H9 (cell line): ENCODE measurements at places on chromosomes 3 and 15.
A peak's percentile ranks its signal among the peaks of the same experiment; 100 is the strongest.

DNA sequence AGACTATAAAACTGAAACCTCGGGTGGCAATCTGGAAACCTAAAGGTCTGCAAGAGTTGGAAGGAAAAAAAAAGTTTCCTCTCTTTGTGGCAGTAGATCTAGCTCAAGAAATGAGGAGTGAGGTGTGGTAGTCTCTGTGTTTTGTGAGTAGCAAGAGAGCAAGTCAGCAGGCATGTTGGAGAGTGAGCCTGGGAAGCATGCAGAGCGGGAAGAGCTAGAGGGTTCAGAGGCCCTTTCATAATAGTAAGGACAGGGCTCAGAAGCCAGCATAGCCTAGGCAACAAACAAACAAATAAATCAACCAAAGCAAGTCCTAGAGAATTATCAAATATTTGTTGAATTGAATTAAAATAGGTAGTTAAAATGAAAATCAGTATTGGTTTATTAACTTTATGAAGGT is 189.7 kb upstream of the CBLB start:
- no peak for DNase-seq

- no peak for DNase-seq
Measured at GRCh38 chr3:172877011-172877410, 126.5 kb downstream of the ECT2 start.

- DNase-seq: no peak
Measured at GRCh38 chr15:98144388-98144787, 183.9 kb downstream of the ARRDC4 start.

DNA sequence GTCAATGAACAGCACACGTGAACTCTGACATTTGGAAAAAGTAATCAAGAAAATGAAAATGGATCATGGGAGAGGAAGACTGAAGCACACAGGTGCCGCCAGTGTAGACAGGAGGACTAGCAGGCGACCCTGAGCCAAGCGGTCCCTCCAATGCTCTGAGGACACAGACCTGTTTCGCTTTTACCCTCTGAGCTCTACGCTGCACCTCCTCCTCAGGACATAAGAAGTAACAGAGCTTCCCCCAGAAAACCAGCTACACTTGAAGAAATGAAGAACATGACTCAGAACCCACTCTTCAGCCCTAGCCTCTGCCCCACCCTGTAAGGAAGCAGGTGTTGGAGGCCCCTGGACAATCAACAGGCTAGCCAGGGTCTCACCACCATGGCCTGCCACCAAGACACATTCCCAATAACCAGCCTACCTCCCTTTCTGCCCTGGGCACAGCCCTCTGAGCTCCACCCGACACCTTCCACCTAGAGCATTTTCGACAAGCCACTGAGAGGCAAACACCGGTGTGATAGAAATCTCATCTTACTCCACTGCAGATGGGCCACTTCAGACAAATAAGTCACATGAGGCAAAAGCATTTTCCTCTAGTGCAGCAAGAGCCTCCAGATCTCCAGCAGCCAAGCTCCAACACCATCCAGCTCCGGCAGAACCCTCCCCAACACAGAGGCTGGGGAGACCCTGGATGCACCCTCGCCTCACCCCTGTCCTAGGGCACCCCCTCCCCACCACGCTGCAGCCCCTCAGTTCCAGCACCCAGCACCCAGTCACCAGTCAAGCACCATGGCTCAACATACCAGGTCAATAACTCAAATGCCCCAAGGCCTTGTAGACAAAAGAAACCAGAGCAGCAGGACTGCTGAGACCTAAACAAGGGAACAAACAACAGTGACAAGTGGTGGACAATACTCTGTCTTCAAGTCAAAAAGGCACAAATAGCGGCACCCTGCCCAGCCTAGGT is 11.4 kb downstream of the FAM174B start:
- DNase-seq: no peak

GRCh38 chr3:28349469-28350000 is 911 bp upstream of the AZI2 start:
- DNase-seq: no peak

DNA sequence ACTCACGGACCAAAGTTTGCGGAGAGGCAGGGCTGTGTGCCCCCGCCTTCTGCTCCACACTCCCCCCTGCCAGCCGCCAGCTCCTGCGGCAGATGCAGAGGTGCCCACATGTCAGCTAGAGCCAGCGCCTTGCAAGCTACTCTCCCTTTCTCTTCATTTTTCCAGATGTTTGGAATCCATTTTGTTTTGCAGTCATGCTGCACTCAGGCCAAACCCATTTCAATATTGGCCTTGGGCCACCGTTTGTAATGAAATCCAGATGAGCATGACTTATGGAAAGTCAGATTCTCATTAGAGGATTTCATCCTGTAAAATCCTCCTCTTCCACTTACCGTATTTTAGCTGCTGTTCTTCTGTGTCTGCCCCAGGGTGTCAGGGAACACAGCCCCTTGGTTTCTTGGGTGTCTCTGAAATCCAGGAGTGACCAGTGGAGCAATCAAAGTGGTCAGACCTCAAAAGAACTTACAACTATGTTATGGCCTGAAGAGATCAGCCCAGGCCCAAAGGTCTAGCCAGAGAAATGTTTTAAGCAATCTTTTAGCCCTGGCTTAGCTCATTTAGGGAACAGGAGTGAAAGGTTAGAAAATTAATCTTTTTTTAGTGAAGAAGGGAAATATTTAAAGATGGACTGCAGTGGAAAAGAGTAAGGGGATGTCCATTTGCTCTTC is 65.8 kb downstream of the AAGAB start:
- no peak for DNase-seq

DNA sequence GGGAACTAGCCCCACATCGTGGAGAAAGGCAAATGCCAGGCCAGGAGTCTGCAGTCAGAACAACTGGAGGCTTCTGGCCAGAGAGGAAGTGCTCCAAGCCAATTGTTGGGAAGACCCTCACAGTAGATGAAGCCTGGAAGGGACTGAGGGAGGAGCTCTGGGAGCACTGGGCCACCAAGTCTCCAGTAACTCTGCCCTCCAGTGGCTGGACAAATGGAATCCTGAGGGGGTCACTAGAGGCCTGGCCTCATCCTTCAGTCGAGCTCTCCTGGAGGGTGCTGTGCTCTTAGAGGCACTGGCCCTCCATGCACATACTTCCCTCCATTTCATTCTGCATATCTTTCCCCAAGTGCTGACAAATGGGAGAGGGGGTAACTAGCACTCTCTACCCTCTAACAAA is 103.0 kb downstream of the MYLK start:
- DNase-seq: no peak

- no peak for DNase-seq
Measured at GRCh38 chr3:111936967-111937366, 41.9 kb upstream of the ABHD10 start.

DNA sequence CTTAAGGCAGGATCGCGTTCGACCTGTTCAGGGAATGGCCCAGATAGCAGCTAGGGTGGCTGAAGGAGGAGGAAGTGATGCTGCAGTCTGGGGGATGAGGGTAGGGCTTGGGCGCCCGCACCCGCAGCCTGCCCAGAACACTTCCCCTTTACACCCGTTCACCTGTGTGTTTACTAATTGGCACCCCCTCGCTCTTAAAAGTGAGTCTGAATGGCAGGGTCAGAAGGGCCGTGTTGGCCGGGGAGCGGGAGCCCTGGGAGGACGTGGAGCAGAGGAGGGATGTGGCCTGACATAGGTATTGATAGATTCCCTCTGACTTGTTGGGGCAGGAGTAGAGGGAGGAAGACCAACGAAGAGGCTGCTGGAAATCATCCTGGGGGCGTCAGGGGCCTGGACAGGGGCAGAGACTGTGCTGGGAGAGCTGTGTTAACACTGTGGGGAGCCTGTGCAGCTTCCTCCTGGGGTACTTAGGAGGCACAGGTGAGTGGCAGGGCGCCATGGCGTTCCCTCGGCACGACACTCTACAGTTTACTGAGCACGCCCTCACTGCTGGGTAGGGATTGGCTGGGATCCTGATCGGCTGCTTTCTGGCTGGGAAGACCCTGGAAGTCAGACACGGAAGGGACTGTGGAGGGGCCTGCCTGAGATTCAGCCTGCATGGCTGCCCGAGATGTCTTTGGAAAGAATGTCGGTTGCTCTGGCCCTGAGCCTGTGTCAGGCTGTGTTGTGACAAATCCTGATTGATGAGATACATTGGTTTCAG is 51.7 kb downstream of the SLC6A6 start:
- DNase-seq: no peak

- DNase-seq: no peak
Measured at GRCh38 chr3:157384491-157384890, 52.2 kb upstream of the PTX3 start.

GRCh38 chr15:85009435-85009834 is 27.8 kb downstream of the PDE8A start:
- DNase-seq: no peak

- peak; percentile 57 for DNase-seq
Measured at GRCh38 chr3:141845407-141846049, 30.9 kb upstream of the ATP1B3 start.

DNA sequence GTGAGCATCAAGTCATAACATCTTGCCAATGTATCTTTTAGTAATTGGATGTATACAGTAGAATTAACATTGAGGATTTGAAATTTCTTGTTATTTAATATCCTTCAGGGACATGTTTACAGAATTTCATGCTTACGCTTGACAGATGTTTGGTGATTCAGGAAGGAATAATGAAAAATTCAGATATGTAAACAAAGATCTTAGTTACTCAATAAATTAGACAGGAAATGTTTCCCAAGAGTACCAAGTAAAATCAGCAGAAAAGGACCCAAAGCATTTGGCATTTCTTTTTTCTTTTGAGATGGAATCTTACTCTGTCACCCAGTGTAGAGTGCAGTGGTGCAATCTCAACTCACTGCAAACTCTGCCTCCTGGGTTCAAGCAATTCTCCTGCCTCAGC is 4.7 kb upstream of the COL6A5 start:
- no peak for DNase-seq

DNA sequence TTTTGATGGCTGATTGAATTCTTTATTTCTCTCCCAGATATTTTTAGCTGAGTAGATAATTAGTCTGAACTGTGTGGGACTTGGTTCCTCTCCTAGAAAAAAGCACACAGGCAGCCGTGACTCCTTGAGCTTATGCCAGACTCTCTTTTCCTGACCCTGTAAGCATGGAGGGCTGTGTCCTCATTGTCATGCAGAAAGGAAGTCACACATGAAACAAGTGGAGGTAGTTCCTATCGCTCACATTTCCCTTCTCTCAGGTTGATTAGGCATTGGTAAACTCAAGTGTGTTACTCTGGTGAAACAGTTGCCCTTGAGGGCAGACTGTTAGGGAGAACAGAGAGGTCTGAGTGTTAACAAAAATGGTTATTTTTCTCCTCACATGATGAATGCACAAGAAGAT is 6.3 kb upstream of the RTP4 start:
- no peak for DNase-seq

DNA sequence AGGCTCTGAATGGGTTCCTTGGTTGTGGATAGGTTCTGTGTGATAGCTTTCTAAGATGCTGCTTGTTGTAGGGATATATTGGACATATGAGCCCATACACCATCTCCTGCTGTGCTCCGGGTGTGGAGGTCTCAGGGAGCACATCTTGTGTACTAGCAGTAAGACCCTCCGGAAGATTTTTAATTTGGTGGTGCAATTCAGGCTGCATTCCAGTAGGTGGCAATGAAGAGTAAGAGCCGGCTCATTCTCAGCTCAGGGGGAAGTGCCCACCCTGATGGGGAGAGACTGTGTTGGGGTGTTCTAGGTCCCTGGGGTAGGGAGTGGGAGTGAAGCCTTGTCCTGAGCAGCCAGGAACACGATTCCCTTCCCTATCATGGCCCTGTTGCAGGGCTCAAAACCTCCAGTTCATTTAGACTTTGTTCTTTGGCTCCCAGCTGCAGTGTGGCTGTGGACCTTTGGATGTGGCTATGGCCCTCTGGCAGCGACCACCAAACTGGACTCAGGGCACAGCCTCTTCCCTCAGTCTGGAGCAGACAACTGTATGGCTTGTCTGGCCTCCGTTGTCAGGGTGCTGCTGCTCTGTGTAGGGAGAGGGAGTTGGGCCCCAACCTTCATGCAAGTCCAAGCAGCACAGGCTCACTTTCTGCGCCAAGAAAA is 104.7 kb downstream of the UNC13C start:
- peak; percentile 44 for DNase-seq

- DNase-seq: no peak
Measured at GRCh38 chr3:182063742-182064141, 352.0 kb downstream of the SOX2 start.

DNA sequence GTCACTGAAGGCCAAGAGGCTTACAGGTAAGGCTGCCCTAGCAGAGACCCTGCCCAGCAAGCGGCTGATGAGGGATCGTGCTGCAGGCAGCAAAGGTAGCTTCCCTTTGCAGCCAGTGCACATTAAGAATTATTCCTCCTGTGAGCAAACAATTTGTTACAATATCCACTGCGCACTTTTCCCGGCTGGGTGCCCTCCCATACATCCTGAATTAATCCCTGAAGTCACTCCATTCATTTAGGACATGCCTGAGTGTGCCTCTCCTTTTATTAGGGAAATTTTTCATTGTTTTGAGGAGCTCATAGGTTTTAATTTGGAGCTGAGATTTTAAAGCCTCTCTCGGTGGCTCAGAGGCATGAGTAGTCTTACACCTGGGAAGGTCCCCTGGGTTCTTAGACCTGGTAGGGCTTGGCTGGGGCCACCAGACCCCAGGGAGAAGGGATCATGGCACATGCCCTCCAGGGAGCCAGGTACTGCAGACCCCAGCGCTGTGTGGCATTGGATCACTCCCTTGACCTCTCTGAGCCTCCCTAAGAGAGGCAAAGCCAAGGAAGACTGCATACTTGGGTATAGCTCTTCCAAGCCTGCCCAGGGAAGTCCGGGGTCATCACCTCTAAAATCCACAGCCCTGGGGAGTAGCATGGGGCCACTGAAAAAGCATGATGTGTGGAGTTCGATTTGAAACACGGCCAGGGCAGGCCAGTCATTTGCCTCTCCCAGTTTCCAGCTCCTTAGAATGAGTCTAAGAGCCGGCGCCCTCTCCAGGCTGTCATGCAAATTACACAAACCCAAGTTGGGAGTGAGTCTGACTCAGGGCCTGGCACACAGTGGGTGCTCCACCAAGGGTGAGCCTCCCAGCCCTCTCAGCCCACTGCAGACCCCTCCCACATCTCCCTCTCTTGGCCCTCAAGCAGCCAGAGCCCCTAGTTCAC is 151.9 kb upstream of the LINGO1 start:
- peak; percentile 70 for DNase-seq

- DNase-seq: no peak
Measured at GRCh38 chr15:90188914-90189748, 12.0 kb upstream of the SEMA4B start.

- DNase-seq: no peak
Measured at GRCh38 chr3:127585163-127585812, 5.2 kb downstream of the TPRA1 start.

DNA sequence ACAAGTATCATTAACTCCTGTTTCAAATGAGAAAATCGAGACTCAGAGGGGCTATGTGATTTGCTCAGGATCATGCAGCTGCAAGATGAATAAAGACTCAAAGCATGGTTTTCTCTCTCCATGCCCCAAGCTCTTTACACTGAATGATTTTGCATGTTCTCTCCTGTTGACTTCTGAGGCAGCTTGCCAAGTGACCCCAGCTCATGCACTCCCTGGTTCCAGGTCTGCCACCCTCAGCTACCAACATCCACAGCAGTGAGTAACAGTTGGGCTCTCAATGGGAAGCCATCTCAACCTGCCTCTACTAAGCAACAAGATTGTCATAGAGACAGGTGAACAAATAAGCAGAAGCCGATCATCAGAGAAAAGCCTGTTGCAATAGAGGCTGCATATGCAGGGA is 116.9 kb upstream of the GADL1 start:
- no peak for DNase-seq
